CD4-positive, alpha-beta T cell treated with Interleukin-17A for 1 hour (primary cell): ENCODE measurements at places on chromosomes 5 and 9.

DNA sequence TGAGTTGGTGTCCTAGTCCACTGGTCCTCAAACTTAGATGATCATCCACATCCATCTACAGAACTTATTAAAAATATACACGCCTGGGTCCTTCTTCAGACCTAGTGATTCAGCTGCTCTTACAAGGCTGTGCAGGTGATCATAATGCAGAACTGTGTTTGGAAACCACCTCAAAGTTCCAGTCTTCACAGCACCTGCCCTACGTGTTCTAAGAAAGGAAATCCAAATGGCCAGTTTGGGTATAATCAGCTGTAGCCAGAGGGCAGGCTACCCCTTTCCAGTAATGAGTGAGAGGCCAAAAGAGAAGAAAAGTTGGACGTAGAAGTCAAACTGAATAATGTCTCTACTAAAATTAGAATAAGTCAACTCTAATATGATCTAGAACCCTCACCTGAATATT, 15.4 kb downstream of the REEP5 start:
- no peak for DNase-seq

DNA sequence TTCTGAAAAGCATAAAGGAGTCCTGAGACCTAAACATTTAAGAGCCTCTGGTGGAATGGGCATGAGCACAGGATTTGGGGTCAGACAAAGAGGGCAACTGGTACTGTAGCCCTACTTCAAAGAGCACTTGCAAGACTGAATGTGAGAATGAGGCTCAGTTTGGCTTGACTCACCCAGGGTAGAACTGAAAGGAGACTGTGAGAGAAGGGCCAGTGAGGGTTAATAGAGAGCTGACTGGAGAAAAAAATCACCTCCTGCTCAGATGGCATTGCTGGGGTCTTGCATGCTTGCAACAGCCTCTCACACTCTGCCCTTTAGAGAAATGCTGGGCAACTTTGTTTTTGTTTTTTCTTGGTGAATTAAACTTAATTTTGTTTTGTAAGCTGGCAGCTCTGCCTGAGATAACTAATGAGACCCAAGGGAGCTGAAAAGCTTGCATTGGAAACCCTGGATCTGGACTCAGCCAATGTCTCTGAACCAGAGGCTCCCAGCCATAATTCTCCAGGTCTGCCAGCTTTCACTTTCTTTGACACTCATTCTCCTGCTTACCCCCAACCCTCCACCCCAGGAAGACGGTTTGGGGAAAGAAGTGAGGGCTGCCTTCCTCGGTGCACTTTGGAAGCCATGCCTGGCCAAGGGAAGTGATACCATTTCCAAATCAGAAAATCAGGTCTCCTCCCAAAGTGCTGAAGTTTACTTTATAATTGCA, 161.1 kb upstream of the PANK3 start:
- no peak for DNase-seq

GRCh38 chr5:104793031-104793754, 1230.6 kb upstream of the NUDT12 start:
- DNase-seq, result no peak

DNA sequence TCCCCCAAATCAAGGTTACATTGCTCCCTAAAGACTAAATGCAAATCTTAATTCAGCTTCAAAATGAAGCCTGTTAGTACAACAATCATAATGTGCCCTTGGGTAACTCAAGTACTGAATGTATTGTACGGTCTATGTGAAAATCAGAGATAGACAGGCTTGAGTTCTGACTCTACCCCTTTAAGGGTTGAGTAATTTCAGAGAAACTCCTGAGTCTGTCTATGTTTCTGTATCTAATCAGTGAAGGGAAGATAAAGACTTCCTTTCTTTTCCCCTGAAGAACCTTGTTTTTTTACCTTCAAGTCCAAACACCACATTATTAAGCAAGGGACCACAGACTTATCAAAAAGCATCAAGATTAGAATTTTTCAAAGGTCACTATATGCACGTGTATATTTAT, 108.2 kb downstream of the MPDZ start:
- DNase-seq, result no peak

DNA sequence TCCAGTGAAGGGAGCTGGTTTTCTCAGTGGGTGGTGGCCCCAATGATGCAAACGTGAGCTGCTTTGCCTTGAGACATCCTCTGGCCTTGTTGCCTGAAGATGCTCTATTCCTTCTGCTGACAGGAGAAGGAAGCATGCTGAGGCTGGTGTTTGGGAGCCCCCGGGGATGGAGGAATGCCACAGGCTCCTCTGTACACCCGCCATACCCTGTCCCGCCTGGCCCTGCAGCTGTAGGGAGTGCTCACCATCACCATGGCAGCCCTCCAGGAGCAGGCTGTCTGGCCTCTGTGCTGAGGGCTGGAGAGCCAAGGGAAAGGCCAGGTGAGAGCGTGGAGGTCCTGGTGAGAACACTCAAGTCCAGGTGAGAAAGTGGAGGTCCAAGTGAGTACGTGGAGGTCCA, 134.4 kb downstream of the MRPL36 start:
- no peak for DNase-seq

DNA sequence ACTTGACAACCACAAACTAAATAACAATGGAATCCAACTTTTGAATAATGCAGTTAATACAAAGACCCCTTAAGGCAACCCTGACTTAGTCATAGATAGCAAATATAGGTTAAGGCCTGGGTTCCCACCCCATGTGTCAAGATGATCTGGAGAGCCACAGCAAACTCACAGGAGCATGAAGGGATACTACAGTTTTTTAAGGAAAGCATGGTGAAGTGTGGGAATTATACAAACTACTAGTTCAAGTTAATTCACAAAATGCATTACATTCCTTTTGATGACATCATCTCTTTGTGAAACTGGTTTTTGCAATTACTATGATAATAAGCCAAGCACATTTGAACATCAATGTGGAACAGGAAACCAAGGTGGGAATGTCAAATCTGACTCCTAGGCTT, 50.6 kb downstream of the LHFPL2 start:
- DNase-seq, result no peak

DNA sequence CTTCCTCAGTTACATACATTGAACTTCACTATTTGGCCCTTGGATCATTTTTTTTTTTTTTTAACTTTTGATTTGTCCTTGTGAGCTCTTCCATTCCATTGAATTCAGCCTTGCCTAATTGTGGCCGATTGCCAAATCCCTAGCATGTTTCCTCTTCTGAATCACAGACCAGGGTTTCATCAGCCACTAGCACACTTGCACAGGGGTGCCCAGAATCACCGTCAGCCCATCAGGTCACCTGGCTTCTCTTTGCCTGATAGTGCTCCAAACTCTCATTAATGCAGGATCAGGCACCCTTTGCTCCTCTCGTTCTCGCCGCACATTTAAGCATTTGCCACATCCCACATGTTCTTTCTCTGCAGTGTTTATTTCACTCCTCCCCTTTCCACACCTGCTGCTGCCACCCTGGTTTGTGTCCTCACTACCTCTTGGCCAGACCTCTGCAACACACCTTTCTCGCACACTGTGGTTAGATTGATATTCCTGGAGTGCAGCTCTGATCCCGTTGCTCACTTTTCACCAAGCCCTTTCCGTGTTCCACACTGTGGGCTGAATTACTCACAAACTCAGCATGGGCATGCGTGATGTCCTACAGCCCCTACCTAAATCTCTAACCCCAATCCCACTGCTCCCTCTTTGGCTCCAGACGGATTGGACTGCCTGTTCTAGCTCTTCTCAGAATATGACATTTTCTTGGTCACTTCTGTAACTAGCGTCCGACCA, 9.8 kb downstream of the PIK3R1 start:
- DNase-seq, result no peak

DNA sequence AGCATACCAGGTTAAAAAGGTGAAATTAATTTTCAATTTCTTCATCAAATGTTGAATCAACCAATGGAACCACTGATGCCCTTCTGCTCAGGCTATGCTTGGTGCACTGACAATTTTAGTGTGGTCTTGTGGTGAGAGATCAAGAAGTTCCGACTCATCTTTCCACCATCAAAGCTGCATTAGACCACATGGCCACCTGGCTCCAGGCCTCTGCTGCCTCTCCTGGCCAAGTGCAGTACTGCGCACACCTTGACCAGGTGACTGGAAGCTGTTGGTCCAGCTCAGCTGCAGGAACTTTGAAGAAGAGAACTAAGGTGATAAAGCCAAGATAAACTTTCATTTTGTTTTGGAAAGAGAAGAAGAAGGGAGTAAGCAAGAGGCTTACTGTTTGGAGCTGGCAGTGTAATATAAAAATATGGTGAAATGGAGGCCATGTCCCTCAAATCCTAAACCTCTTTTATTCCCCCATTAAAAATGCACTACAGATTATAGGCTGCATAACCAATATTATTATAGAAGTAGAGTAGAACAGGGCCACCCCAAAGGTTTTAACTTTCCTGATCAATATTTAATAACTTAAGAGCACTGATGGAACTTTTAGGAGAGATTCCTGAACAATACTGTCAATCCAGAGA, 315.5 kb upstream of the C9orf72 start:
- DNase-seq, result peak; percentile 10

- DNase-seq, result no peak
Observed at GRCh38 chr5:56306433-56307150, 73.5 kb upstream of the ANKRD55 start.

GRCh38 chr9:137465000-137465719, 6.0 kb upstream of the NSMF start:
- no peak for DNase-seq

- no peak for DNase-seq
Observed at GRCh38 chr5:34895641-34896419, 19.5 kb downstream of the RAD1 start.

DNA sequence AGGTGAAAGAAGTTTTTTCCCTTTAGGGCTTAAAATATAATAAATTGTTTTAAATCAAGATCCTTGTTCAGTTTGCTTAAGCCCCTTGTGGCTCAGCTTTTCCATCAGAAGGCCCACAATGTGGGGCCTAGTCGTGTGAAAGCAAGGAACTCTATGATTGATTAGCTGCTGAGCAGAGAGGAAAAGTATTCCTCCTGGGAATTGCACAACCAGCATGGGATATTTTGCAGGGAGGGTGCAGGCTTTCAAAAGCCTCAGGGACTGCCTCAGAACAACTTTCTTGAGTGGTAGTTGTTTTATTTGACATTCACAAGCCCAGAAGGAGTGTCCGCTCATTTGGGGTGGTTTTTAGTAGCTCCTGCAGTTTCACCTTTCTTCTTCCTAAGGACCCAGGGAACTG, 19.8 kb downstream of the TTC23L start:
- DNase-seq, result no peak

DNA sequence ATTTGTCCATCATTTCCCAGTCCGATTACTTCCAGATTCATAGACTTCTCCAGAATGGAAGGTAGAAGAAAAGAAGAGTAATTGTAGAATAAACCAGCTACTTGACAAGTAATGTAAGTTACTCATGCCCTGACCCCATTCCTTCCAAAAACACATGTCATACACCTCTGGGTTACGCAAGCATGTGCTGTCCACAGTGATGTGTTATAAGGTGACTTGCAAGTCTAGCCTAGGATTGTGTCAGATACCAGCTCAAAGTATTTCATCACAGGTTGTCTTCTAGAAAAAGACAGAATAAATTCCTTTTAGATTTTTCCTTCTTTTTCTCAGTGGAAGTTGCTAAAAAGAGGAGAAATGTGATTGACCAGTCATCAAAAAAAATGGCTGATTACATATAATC, 8.0 kb upstream of the TLR4 start:
- DNase-seq, result no peak

- DNase-seq, result peak; percentile 84
Observed at GRCh38 chr5:170338933-170339779, 41.6 kb upstream of the LCP2 start.

- no peak for DNase-seq
Observed at GRCh38 chr9:125679597-125680189, 27.3 kb downstream of the MAPKAP1 start.

- DNase-seq, result no peak
Observed at GRCh38 chr5:93831449-93831848, 90.0 kb upstream of the POU5F2 start.

- DNase-seq, result no peak
Observed at GRCh38 chr9:2229109-2229721, 214.1 kb downstream of the SMARCA2 start.

- no peak for DNase-seq
Observed at GRCh38 chr5:37792975-37793631, 46.7 kb downstream of the GDNF start.

GRCh38 chr9:103902263-103902662, 191.8 kb upstream of the SMC2 start:
- DNase-seq, result no peak

DNA sequence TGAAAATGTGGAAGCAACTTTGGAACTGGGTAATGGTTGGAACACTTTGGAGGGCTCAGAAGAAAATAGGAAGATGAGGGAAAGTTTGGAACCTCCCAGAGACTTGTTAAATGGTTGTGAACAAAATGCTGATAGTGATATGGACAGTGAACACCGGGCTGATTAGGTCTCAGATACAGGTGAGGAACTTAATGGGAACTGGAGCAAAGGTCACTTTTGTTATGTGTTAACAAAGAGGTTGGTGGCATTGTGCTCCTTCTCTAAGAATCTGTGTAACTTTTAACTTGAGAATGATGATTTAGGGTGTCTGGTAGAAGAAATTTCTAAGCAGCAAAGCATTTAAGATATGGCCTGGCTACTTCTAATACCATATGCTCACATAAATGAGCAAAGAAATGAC, 36.4 kb upstream of the CXCL14 start:
- no peak for DNase-seq

- no peak for DNase-seq
Observed at GRCh38 chr5:162190-162564, 29.1 kb upstream of the LRRC14B start.

- no peak for DNase-seq
Observed at GRCh38 chr5:76290321-76290757, 112.7 kb upstream of the IQGAP2 start.

DNA sequence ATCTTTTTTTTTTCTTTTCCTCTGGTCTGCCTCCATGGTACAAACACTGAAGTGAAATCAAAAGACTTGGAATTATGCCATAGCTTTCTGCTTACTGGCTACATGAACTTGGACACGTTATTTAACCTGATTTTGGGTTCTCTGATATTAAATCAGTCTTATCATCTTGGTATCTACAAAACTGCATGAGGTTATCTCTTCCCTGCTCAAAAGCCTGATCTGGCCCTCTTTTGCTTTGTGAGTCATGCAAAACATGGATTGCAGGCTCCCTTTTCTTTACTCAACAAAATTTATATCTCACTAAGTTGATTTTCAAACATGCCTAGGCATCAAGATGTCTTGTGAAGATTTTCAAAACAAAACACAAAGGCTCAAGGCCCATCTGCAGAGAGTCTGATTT, 45.9 kb upstream of the FST start:
- no peak for DNase-seq

DNA sequence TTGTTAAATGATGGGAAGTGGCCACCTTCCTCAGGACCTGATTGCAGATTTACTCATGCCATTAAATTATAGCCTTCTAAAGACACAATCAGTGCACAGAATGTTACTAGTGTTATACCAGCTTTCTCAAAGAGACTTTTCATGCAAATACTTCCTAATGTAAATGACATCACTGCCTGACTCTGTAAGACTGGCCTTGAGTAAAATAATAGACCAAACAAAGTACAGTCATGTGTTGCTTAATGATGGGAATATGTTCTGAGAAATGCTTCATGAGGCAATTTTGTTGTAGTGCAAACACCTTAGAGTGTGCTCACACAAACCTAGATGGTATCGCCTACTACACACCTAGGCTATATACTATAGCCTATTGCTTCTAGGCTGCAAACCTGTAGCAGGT, 17.0 kb upstream of the C1QTNF3 start:
- no peak for DNase-seq

GRCh38 chr9:109789556-109789955, 9.6 kb downstream of the PALM2AKAP2 start:
- no peak for DNase-seq

- DNase-seq, result no peak
Observed at GRCh38 chr9:99855467-99856176, 33.9 kb downstream of the NR4A3 start.

- no peak for DNase-seq
Observed at GRCh38 chr5:120017513-120017912, 388.2 kb downstream of the FAM170A start.
